ENCODE measurements at places on chromosomes 7 and 10. TPM values are rescaled to one million over a fixed set of nuclear protein-coding genes. Genes with fewer than 3 reads are reported as not detected.
A peak's percentile ranks its signal among the peaks of the same experiment; 100 is the strongest.

GRCh38 chr7:135914346-135914745, 62.8 kb downstream of the MTPN start:
- DNase-seq, result no peak

DNA sequence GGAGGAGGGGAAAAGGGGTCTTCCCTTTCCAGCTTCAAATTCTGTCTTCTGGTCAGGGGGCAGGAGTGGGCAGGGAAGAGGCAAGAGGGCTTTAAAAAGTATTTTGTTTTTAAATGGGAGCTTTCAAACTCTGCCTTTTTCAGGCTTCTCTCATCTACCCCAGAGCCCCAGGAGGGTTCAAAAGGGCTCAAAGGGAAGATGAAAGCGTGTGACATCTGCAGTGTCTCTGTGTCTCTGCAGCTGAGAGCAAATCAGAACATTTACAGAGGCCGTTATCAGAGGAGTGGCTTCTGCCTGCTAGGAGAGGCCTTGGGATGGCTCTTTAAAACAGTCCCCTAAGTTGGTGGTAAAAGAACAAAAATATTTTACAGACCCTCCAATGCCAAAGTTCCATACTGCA, 30.3 kb downstream of the TRIM8 start:
- DNase-seq, result no peak

A1CF gene
- not detected for total RNA-seq

DNA sequence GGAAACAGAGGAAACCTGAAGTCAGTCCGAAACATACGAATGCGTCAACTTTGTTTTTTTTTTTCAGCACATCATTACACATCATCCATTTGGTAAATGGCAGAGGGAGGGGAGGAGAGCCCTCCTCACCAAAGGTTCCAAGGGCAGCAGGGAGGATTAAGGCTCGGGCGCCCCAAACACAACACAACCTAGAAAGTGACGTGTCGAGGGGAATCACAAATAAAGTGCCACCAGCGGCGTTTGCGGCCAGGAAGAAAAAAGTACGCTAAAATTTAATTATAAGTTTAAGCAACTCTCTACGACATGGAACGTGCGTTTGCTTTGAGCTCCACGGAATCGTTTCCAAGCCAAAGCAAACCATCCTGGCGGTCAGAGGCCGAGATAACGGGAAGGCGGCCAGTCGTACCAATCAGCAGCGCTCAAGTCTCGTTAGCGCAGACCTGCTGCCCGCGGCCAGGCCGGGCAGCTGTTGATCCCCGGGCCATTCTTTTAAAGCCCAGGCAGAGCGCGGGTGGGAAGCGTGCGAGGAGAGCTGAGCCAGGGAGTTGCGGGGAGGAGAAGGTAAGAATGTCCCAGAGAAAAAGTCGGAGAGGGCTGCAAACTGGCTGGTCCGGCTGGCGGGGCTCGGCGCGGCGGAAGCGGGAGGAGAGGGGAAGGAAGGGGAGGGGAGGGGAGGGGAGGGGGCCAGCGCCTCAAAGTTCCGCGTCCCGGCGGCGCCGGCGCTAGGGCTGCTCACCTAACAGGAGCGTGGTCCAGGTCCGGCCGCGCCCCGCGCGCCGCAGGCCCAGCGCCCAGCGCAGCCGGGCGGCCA, 719 bp downstream of the DPY19L1 start:
- DNase-seq, result peak; percentile 22

LRIT1 gene
- total RNA-seq, result not detected

SPDYE9 gene
- total RNA-seq, result not detected

GRCh38 chr10:1416456-1417037, 320.8 kb downstream of the ADARB2 start:
- no peak for DNase-seq

DNA sequence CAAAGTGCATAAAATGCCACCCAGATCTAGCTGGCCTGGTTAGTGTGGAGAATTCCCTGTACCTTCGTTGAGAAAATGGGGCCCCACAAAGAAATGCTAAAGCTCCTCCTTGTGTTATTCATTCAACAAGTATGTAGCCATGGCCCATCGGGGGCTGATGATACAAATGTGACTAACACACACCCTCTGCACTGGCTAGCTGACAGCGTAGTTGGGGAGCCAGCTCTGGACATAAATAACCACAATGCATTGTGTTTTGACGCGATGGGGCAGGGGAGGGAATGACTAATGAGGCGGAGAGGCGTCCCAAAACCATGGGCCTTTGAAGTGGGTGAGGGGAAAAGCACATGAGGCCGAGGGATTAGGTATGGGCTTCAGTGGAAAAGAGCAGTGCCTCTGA, 28.2 kb upstream of the ASL start:
- no peak for DNase-seq

TFPI2 gene
- total RNA-seq, result 152 TPM

EBLN1 gene
- total RNA-seq, result not detected

DNA sequence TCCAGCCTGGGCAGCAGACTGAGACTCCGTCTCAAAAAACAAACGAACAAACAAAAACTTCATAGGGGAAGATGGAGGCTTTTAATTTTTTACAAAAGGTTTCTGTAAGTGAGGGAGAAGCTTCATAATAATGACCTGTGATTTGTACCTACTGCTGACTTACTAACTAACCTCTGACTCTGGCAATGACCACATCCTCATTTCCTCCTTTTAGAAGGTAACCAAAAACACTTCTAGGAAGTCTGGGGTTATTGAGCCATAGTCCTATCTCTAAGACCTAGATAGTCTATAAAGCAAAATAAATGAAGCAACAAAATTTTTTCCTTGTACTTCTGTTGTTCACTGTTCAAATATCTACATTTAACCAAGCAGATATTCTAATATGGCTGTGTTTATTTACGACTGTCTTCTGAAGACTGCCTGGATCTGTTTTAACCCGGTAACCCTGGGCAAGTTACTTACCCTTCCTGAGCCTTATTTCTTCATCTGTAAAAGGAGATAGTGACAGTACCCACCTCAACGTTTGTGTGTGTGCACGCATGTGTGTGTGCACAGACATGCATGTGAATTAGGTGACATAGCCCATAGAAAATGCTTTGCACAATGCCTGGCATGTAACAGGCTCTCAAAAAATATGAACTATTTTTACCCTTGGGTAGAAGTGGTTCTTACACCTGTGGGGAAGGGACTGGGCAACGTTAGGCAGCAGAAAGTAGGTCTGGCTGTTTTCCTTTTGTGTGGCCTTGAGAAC, 30.8 kb upstream of the SMNDC1 start:
- DNase-seq, result no peak

HOXA13 gene
- not detected for total RNA-seq

- DNase-seq, result no peak
These were observed 14.4 kb downstream of the ALKBH4 start for GRCh38 chr7:102450242-102450641.

- no peak for DNase-seq
These were observed 130.0 kb upstream of the TMEM72 start for GRCh38 chr10:44781131-44781530.

ANKRD61 gene
- not detected for total RNA-seq

- no peak for DNase-seq
These were observed 134.2 kb downstream of the ELAPOR2 start for GRCh38 chr7:86925221-86925620.

DNA sequence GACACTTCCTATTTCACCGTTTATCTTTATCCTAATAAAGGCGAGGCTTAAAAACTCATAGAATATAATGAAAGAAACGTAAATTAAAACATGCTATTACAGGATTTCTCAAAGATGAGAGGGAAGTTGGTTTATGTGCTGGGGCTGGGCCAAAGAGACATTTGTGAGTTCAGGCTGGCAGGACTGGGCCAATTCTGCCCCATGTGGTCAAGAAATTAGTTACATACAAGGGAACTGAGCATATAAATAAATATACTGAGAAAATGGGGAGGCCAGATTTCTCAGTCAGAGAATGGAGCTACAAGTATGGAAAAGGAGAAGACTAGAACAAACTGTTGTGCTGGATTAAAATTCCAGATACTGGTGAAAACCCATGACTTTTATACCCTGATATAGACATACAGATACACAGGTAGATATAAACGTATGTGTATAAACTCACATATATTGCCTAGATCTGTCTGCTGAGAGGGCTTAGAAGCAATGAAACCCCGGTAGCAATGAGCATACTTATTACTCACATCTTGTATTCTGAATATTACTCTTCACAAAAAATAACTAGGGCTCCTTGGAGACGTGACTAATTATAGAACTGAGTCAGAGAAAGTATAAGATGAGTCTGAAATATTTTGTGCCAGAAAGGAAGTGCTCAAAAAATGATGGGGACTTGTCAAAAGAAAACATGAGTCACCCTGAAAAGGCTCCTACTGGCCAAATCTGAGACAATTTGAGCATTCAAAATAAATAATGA, 155.7 kb upstream of the FGFR2 start:
- DNase-seq, result peak; percentile 64

- no peak for DNase-seq
These were observed 115.2 kb downstream of the HIP1 start for GRCh38 chr7:75623390-75624133.

PRSS2 gene
- 3.0 TPM for total RNA-seq

- DNase-seq, result no peak
These were observed 97.7 kb upstream of the EFCAB10 start for GRCh38 chr7:105678811-105679495.

DNA sequence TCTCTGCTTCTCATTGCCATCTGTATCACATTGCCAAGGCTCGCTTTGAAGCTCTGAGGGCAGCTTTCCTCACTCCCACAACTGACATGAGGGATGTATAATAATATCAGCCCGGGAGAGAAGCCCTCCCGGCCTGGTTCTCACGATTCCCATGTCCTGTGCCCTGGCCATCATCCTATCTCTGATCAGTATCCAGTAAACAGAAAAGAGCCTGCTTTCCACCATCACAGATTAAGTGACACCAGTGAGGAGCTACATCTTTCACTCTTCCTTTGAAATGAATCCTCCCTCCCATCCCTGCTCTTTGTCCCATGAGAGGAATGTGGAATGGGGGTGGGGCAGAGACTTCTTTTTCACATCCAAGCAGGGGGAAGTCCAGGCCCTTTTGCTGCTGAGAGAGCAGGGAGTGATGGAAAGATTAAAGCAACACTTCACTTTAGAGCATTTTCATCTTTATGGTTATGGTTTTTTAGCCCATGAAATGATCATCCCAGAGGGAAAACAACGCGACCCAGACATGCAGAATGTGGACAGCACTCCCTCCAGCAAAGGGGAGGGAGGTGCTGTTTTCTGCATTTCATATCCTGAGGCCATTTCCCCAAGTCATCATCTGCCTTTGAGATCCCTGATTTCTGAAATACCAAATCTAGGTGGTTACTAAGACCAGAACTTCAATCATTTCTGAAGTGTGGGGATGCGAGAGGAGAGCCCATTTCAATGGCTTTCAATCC, 84.6 kb upstream of the LYZL1 start:
- no peak for DNase-seq

GET4 gene
- 35.7 TPM for total RNA-seq

TRIM50 gene
- total RNA-seq, result not detected

DNA sequence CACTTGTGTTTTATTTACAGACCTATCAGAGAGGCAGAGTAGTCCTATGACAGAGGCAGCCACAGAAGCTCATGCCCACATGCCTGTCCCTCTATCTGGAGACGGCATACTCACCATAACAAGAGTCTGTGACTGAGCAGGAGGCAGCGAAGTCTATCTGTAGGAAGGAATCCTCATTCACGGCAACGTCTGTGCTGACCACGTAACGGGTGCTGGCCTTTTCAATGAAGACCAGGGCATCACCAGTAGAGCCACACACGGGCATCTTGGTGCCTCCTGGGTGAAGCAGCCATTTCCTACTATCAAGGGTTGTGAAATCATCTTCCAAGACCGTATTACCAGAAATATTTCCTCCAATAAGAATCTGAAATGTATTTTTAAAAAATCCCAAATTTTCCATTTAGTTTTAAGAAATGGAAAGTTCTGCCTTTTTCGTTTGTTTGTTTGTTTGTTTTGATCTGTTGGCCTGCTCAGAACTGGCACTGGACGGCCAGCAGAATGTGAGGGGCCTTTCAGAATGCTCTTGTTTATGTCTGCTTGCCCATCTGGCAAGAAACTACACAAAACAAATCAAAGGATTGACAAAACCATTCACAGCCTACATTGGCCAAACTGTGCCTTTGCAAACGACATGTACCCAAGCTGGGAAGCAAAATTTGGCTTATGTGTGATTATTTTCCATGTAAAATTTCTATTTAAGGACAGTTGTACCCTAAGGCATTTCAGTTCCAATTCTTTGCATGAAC, 93.1 kb upstream of the SLC26A5 start:
- no peak for DNase-seq

- DNase-seq, result no peak
These were observed 104.5 kb upstream of the PCLO start for GRCh38 chr7:83267141-83267631.

GRCh38 chr7:25527665-25528170, 299.4 kb upstream of the NPVF start:
- DNase-seq, result no peak

- DNase-seq, result no peak
These were observed 448 bp upstream of the PTER start for GRCh38 chr10:16436367-16436757.

GRCh38 chr7:93053949-93054943, 63.5 kb downstream of the SAMD9 start:
- no peak for DNase-seq

GRCh38 chr7:50699143-50699542, 83.6 kb downstream of the GRB10 start:
- DNase-seq, result no peak

DNA sequence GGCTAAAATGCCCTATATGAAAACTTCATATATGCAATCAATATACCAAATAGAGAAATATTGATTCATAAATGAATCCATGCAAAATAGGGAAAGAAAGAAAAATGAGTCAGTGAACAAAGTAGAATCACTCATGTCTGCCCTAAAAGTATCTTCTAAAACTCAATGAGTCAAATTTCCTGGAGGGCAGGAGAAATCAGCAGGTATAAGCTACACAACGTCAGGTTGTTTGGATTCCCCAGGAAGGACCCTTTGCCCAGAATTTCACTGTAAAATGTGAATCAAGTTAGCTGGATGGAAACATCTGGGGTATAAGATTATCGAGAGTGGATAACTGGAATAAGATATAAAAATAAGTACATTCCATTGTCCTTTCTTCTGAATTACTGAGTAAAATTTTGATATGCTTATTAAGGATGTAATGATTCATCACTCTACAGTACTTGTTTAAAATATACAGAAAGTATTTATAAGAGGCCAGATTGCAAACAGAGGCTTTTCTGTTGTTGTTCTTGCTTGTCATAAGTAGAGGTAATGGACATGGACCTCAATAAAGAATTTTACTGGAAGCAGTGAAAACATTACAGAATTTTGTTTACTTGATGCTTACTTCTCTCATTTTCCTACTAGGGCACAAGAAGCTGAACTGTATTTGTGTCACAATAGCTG, 99.0 kb downstream of the AGMO start:
- DNase-seq, result no peak

- DNase-seq, result no peak
These were observed 102.6 kb downstream of the SH3PXD2A start for GRCh38 chr10:103752680-103753248.

PRSS1 gene
- not detected for total RNA-seq

DNA sequence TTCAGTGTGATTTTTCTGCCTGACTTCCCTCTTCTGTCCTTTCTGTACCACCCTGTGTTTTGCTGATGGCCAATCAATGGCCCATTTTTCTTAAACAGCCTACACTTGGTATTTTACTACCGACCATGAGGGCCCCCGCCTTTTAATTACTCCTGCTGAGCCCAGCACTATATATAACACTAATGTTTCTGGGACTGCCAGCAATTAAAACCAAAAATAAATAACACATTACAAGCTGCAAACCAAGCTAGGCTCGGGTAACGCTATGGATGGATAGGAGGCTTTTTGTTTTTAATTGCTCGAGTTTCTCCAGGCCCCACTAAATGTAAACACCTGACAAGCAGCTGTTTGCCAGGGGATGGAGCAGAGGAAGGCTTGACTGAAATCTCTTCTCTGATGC, 915.4 kb upstream of the AUTS2 start:
- DNase-seq, result no peak
